ENCODE measurements at places on chromosomes 5 and 9.
A peak's percentile ranks its signal among the peaks of the same experiment; 100 is the strongest.

DNA sequence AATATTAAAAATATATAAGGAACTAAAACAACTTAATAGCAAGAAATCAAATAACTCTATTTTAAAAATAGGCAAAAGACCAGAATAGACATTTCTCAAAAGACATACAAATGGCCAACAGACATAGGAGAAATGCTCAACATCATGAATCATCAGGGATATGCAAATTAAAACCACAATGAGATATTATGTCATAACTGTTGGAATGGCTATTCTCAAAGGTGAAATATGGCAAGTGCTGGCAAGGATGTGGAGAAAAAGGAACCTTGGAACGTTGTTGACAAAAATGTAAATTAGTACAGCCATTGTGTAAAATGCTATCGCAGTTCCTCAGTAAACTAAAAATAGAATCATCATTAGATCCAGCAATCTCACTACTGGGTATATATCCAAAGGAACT, 468.5 kb downstream of the NFIB start:
- no peak for DNase-seq

DNA sequence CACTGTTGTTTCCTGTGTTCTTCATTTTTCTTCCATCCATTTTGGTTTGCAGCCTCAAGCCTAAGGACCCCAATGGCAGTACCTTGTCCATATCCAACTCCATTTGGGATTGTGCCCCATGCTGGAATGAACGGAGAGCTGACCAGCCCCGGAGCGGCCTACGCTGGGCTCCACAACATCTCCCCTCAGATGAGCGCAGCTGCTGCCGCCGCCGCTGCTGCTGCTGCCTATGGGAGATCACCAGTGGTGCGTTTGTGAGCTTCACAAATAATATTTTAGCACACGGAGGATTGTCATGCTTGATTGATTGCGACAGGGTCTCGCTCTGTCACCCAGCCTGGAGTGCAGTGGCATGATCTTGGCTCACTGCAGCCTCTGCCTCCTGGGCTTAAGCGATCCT, 136.8 kb downstream of the TLE4 start:
- no peak for DNase-seq

- no peak for DNase-seq
Observed at GRCh38 chr9:127492616-127493015, 41.3 kb downstream of the LRSAM1 start.

- no peak for DNase-seq
Observed at GRCh38 chr5:171667341-171668096, 118.1 kb upstream of the SMIM23 start.

GRCh38 chr5:174218162-174218561, 172.7 kb downstream of the NSG2 start:
- DNase-seq, result no peak

DNA sequence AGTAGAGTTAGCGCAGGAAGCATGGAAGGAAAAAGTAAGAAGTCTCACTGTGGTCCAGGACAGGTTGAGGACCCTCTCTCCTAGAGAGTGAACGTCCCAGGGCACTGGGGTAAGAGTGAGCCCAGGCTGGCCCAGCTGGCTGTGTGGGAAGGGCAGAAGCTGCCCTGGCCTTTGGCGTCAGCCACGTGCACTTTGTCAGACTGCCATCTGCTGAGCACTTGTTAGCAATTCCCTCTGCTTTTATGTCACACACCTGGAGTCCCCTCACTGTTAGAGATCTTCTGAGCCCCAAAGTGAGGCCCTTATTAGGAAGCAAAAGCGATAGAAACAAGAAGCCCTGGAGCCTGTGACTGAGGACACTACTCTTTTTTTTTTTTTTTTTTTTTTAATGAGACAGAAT, 79.1 kb downstream of the UGCG start:
- DNase-seq, result peak; percentile 22

- DNase-seq, result no peak
Observed at GRCh38 chr5:10635257-10635866, 71.5 kb downstream of the ANKRD33B start.

DNA sequence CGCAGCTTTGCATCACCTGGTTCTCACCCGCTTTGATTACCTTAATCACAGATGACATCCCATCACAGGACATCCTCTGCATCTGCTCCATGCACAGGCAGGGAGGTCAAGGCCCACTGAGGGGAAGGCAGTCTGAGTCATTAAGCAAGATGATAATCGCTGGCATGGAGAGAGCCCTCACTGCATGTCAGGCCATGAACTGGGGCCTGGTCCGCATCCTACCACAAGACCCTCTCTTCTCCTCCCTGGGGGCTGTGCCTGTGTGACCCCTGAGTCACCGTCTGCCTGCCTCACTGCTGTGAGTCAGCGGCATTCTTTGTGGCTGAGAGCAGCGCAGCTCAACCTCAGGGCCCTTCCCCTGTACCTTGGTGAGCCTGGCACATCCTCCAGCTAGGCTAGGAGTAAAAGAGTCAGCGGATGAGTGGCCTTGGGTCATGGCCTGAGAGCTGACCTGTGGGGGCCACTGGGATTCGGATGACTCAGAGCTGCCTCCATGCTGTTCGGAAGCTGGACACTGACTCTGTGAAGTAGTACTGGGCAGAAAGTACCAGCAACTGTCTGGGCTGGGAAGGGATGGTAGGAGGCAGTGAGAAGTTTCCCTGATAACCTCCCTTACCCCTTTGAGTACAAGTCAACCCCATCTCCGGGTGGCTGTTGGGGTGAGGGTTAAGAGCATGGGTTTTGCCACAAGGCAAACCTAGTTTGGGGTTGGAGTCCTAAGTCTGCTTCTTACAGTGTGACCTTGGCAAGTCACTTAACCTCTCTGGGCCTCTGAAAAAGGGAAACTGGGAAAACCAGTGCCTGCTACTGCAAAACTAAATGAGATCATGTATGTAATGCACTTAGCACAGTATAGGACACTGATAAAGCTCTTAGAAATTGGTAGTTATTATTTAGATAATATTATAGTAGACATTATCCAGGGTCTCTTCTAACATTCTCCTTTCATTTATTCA, 14.6 kb upstream of the ARSI start:
- no peak for DNase-seq

DNA sequence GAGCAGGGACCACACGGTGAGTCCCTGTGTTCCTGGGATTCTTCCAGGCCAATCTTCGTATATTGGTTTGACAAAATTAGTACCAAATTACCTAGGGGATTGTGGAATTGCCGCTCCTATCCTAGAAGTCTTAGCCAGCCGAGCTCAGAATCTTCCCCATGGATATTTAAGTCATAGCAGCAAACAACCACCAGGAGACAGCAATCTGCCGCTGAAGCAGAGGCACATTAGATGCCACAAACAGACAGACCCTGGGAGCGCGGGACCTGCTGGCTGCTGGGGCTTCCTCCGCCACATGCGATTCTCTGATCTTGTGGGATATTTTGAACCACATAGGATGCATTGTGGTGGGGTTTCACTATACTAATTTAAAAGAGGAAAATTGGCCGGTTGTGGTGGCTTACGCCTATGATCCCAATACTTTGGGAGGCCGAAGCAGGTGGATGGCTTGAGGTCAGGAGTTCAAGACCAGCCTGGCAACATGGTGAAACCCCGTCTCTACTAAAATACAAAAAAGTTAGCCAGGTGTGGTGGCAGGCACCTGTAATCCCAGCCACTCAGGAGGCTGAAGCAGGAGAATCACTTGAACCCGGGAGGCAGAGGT, 31.7 kb upstream of the ZBTB43 start:
- no peak for DNase-seq

DNA sequence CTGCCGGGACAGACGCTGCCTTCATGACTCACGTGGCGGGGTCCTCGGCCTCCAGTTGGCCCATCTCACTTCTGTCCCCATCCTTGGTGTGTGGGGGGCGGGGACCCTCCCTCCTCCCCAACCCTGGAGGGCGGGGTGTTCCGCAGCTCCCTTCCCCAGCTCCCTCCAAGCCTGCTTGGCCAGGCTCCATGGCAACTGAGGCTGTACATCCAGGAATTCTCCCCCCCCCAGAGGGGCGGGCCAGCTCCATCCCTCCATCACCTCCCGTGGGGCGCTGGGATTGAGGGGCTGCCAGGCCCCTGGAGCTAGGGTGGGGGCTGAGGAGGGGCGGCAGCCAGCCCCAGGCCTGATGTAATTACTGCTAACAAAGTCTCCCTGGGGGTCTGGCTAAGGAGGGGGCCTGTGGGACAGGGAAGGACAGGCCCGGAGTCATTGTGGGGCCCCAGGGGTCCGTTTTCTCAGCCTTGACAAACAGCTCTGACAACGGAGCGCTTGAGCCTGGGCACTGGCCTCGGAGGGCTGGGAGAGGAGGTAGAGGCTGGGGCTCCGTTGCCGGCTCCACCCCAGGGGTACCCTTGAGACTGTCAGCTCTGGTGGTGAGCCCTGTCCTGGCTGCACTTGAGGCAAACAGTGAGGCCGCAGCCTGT, 8.0 kb downstream of the DIPK1B start:
- DNase-seq, result no peak

GRCh38 chr9:74526215-74526614, 29.1 kb downstream of the RORB start:
- no peak for DNase-seq

GRCh38 chr5:37771731-37772130, 68.1 kb downstream of the GDNF start:
- DNase-seq, result no peak

GRCh38 chr5:31346896-31347551, 153.5 kb downstream of the CDH6 start:
- no peak for DNase-seq

DNA sequence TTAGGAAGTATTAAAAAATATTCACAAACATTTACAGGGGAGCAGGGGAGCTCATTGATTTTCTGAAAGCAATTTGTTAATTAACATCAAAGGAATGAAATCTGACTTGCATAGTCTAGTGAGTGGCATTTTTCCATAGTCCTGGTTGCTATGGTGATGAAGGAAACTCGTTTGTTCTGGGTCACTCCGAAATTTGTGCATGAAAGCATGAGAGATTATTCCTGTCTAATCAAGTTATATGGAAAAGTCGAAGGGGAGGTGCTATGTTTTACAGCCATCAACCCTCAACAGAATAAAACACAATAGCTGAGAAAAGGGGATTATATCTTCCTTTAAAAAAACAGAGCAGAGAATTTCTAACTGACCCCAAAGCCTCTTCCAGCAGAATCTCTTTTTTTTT, 1495.7 kb upstream of the WWC1 start:
- no peak for DNase-seq

DNA sequence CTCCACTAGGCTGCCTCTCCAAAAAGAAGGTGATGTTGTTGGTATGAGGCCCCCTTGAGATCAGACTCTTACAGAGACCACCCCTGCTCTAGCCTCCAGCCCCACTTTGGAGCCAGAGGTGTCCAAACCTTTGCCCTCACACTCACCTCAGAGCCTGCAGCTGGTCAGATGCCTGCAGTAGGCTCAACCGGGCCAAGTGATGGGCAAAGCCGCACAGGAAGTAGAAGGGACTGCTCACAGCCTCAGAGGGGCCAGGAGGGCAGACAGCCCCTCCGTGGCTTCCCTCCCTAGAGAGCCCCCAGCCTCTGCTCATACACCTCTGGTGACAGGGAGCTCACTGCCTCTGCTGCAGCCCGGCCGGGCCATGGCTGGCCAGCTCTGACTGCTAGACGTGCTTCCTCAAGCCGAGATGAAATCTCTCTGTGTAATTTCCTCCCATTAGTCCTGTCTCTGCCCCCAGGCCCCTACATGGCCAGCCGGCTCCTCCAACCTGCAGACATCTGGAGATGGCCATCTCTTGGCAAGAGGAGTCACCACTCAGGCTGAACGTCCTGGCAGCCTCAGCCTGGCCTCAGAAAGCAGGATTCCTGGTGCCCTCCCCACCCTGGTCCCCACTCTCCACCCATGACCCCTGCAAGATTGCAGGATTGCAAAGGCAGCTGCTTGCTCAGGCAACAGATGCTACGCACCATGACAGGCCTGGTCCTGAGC, 7.3 kb upstream of the TCF7 start:
- DNase-seq, result no peak

- no peak for DNase-seq
Observed at GRCh38 chr5:142771666-142772065, 1.5 kb downstream of the ARHGAP26 start.

DNA sequence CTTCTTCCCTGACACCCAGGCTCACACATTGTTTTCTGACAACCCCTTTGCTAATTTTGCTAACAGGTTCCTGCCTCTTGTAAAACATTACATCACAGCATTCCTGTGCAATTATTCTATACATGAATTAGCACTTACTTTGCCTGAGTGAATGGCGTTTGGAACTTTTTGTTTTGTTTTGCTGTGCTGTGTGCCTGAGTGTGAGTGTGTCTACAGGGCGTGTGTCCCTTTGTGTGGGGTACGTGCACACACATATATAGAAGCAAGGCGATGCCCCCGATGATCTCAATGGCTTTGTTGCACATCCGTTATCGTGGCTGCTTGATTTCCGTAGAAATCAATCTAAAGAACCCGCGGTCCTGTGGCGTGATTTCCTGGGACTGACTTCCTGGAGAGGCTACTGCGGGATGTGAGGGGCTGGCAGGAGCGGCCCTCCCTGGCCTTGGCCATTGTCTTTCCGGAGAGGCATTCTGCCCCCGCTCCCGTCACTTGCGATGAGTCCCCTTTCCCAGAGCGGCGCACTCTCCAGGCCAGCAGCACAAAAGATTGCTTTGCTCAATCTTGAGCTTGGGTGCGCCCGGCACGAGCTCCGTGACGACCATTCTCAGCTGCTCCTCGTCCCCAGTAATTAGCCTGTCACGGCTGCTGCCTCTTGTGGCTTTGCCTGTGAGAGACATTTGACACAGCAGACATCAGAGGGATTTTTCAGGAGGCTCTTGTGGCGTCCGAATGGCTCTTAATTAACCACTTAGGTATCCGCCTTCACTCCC, 398.1 kb upstream of the IRX1 start:
- DNase-seq, result no peak

GRCh38 chr9:135611142-135611874, 28.0 kb downstream of the GLT6D1 start:
- no peak for DNase-seq

- no peak for DNase-seq
Observed at GRCh38 chr9:114685951-114686350, 4.0 kb upstream of the TEX48 start.

GRCh38 chr5:54732108-54732507, 214.5 kb downstream of the SNX18 start:
- no peak for DNase-seq

- no peak for DNase-seq
Observed at GRCh38 chr9:122033775-122034373, 59.2 kb downstream of the TTLL11 start.

- DNase-seq, result no peak
Observed at GRCh38 chr5:40688996-40689395, 9.3 kb downstream of the PTGER4 start.

DNA sequence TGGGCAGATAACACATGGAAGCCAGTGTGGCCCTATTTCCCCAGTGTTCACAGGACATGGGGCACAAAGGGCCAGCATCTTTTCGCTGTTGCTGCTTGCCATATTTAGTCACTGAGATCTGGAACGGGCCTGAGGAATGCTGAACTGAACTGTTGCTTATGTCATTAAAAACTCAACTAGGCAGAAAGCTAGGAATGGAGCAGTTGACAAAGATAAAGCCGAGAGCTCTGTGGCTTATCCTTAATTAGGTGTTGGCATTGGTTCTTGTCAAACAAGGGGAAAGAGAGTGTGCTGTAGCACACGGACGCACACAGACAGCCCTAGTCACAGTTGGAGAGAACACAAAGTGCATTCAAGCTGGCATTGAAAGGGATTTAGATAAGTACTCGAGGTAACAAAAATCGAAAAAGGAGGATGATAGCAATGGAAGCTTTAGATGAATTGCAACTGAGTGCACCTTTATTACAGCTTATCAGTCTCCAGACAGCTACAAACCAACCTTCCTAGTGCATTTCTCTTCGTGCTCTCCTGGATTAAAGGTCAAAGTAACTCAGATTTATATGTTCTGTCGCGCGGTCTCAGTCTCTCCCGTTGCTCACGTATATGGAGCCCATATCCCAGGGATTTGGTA, 450.2 kb upstream of the ZNF608 start:
- no peak for DNase-seq

Data from activated T-cell treated with anti-CD3 and anti-CD28 coated beads, Interleukin-2, amount 50 U/mL, for 1 hour (primary cell).